ENCODE measurements at places on chromosomes 7 and 10.

DNA sequence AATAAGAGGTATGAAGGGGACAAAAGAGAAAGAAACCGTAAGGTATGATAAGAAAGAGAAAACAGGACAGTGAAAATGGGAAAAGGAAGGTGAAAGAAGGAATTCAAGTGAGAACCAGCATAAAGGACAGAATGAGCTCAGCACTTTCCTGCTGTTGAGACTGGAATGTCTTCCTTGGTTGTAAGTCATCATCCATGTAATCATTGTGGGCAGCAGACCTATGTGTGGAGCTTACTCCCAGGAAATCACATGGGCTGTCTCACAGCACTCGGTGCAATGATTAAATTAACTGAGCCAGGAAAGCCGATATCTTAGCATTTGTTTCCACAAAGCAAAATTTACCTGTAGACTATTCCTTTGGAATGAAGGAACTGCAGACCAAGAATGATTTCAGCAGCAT lies 118.1 kb downstream of the PRKCQ start:
- no peak for DNase-seq

DNA sequence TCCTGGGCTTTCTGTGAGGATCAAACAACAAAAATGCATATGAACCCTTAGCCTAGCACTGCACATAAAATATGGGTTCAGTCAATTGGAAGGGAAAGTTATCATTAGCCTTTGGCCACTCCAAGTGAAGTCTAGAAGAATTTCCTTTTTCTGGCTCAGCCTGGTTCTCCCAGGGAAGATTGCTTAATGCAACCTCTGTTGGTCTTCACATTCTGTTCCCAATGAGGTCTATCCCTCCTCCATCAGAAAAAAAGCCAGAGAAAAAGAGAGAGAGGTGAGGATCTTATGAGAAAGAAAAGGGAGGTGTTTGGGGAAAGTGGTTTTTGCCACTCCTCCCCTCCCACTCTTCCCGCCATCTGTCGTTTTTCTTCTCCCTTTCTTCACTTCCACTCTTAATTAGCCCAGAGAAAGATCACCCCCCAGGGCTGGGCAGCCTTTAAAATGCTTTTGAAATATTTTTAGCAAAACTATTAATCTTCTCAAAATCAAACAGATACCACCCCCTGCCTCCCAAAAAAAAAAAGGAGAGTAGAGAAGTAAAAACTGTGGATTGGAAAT lies 31.1 kb downstream of the CPVL start:
- DNase-seq: no peak

GRCh38 chr7:32216759-32217158 lies 146.6 kb upstream of the PDE1C start:
- DNase-seq: no peak

DNA sequence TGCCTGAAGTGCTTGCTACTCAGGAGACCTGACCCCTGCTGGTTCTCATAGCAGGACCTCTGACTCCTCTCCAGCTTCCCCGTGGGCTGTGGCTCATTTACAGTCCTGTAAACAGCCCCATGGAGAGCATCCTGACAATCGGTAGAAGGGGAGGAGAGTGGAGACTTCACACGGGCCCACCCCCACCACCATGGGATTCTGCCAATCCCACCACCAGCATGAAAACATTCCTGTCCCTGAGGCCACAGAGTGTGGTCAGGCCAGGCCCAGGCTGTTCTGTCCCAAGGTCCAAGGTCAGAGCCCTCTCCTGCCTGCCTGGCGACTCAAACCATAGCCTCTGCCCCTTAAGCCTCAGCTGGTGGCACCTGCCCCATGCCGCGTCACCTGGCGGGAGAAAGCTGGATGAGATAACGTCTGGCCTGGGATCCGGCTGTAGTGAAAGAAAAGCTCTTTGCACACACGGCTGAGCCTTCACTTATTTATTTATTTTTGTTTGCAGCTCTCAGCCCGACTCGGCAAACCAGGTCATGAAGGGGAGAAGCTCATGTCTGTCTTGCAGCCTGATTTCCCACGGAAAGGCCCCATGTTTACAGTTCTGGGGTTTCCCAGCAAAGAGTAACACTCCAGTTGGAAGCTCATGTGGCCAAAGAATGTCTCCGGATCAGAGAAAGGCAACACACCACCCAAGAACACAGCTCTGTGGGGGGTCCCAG lies 293.6 kb upstream of the ZMIZ1 start:
- no peak for DNase-seq

DNA sequence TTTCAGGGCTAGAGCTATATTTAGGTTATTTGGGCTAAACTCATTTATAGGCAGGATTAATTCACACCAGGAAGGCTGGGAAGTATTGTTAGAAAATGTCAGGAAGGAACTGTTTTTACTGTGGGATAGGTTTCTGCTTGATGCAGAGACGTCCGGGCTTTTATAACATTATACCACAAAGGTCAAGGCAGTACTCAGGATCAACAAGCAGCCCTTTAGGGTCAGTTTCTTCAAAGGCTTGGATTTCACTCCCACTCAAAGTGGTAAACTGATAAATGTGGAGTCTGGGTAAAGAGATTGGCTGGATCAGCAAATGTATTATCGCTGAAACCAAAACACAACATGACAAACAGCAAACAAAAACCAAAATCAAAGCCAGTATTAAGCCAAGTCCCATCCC lies 127.2 kb downstream of the ARL5B start:
- no peak for DNase-seq

- DNase-seq: no peak
Observed at GRCh38 chr10:57972783-57973182, 294.9 kb downstream of the IPMK start.

DNA sequence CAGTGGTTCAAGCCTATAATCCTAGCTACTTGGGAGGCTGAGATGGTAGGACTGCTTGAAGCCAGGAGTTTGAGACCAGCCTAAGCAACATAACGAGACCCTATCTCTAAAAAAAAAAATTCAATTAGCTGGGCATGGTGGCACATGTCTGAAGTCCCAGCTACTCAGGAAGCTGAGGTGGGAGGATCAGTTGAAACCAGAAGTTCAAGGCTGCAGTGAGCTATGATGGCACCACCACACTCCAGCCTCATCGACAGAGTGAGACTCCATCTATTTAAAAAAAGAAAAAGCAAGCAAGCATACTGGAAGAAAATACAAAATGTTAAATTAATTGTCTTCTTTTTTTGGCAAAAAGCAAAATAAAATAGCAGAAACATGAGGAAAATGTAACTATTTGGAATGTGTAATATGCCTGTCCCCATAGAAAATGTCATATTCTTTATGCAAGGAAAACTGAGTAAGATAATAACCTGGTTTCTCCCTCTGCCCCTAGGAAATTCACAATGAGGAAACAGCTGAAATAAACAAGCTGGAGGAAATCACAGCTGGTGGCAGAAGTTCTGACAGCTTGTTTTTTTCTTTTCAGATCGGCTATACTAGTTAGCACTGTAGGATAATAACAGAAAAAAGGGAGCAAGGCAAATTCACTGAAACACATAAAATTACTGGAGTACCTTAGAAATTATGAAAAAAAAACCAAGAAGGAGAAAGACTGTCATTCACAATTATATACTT lies 48.5 kb downstream of the HERPUD2 start:
- no peak for DNase-seq

- no peak for DNase-seq
Observed at GRCh38 chr7:26035552-26035951, 116.4 kb upstream of the NFE2L3 start.

GRCh38 chr10:35913628-35914027 lies 271.5 kb upstream of the FZD8 start:
- peak; percentile 48 for DNase-seq

DNA sequence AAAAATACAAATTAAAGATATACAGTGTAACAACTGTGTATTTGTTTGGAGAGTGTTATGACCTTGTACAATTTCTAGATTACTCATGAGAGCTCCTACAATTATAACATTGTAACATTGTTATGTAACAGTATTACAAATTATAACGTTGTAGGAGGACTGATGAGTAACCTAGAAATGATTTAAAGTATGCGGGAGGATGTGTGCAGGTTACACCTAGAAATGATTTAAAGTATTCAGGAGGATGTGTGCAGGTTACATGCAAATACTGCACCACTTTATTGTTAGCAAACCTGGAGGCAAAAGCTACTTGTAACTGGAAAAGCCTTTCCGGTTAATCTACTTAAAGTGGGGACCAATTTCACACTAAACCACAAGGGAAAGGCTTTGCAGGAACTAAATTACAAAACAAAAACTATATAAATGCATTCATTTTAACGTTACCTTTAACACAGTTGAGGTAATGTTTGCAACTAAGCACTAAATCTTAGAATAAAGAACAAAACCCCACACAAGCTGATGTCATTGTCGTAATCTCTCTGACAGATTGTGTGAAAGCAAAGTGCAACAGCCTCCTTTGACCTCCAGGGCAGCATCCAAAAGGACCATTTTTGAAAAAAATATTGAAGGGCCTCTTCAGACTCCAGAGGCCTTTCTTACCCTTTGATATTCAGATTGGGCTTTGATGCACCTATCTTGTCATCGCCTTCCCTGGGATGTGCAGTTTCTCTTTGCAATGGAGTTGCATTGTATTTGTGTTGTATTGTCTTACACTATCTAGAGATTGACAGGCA lies 522.1 kb upstream of the FOXK1 start:
- DNase-seq: peak; percentile 55

DNA sequence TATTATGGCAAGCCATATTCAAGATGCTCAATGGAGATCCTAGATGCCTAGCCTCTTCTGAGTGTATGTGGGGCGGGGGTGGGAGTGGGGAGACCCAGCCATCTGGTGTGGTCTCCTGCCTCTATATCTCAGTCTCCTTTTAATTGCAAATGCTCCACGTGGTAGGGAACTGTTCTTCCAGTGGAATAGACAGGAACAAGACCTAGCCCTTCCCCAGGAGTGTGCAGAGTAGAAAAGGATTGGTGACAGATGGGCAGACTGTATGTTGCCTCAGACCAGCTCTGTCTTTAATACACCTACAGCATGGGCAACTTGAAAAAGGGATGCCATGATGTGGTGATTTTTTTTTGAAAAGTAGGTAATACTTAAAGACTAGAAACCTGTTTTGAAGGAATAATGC lies 12.6 kb downstream of the CYP3A5 start:
- DNase-seq: no peak

DNA sequence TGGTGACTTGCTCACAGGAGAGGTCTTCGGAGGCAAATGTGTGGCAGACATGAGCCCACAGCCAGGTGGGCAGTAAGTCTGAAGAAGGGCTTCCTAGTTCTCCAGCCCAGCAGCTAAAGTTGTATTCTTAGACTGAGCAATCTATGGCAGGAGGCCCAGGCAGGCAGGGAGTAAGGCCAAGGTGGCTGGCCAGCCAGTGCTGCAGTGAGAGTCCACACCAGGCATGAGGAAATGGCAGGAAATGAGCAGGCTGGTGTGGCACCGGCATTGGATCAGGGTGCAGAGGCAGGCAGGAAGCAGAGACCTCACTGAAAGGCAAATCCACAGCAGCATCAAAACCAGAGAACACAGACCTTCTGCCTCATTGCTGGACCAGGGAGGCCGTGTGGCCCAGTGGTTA lies 84.6 kb upstream of the PDE1C start:
- no peak for DNase-seq

GRCh38 chr7:127771707-127772106 lies 119.7 kb downstream of the SND1 start:
- no peak for DNase-seq

GRCh38 chr10:14399641-14400040 lies 68.9 kb upstream of the FRMD4A start:
- DNase-seq: no peak

- no peak for DNase-seq
Observed at GRCh38 chr7:25850216-25850615, 301.8 kb upstream of the NFE2L3 start.

DNA sequence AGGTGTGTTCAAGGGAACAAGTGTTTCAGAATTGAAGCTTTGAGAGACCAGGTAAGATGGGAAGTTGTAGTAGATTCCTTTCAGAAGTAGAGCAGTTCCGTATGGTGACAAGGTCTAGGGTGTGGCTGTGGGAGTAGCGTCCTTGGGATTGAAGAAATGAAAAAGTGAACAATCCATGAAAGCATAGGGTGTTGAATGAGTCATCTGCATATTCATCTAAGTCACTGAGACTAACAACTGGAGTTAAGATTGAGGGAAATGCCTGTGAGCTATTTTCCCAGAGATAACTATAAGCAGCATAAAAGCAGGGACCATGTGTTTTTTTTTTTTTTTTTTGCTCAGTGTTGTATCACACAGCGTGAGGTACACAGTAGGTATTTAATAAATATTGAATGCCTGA lies 134.8 kb downstream of the PHTF2 start:
- DNase-seq: peak; percentile 23

DNA sequence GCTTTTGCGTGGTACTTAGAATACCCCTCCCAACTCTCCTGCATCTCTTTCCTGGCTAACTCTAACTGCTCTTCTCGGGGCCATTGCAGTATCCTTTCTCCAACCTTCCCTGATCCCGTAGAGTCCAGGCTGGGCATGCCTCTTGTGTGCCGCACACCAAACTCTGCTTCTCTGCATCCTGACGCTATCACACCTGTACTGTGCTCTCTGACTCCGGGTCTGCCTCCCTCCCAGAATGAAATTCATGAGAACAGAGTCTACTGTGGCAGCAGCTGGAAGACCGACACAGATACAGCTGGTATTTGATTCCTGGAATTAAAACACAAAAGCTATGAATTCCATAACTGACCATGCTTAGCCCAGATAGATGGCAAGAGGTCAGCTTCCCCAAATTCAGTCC lies 60.9 kb downstream of the C10orf67 start:
- DNase-seq: no peak

GRCh38 chr10:26448706-26449435 lies 10.7 kb downstream of the APBB1IP start:
- DNase-seq: no peak

Measured in keratinocyte (primary cell).